ENCODE measurements at places on chromosomes 4 and X. TPM values are rescaled to one million over a fixed set of nuclear protein-coding genes. Genes with fewer than 3 reads are reported as not detected.

- no peak overlapping the region for H3K27ac ChIP-seq
- H3K4me1 ChIP-seq, result peaks cover 7% of the 10 kb centered on the region
Measured at GRCh38 chrX:39645178-39645895, 452.4 kb downstream of the BCOR start.

- no peaks in the 10 kb centered on the region for H3K36me3 ChIP-seq
- DNase-seq, result no peak
- H3K27ac ChIP-seq, result no peak overlapping the region
- H3K4me3 ChIP-seq, result no peak overlapping the region
- peaks cover 5% of the 10 kb centered on the region for H3K4me1 ChIP-seq
Measured at GRCh38 chr4:97498875-97499274, 644.4 kb downstream of the STPG2 start.

GRCh38 chr4:186932631-186933187, 209.1 kb upstream of the FAT1 start:
- H3K4me1 ChIP-seq, result no peaks in the 10 kb centered on the region
- no peak for DNase-seq
- H3K27me3 ChIP-seq, result no peaks in the 10 kb centered on the region
- peaks cover 9% of the 10 kb centered on the region for H3K36me3 ChIP-seq

PABPC1L2B gene
- total RNA-seq, result 1.8 TPM

- H3K36me3 ChIP-seq, result no peaks in the 10 kb centered on the region
- no peaks in the 10 kb centered on the region for H3K4me1 ChIP-seq
- no peak overlapping the region for H3K27ac ChIP-seq
- H3K4me3 ChIP-seq, result no peak overlapping the region
Measured at GRCh38 chrX:3777416-3777815, 64.0 kb upstream of the PRKX start.

- peaks cover 18% of the 10 kb centered on the region for H3K36me3 ChIP-seq
- no peaks in the 10 kb centered on the region for H3K4me1 ChIP-seq
- H3K4me3 ChIP-seq, result no peak overlapping the region
- no peaks in the 10 kb centered on the region for H3K27me3 ChIP-seq
Measured at GRCh38 chr4:1357356-1358248, 10.6 kb downstream of the UVSSA start.

DNA sequence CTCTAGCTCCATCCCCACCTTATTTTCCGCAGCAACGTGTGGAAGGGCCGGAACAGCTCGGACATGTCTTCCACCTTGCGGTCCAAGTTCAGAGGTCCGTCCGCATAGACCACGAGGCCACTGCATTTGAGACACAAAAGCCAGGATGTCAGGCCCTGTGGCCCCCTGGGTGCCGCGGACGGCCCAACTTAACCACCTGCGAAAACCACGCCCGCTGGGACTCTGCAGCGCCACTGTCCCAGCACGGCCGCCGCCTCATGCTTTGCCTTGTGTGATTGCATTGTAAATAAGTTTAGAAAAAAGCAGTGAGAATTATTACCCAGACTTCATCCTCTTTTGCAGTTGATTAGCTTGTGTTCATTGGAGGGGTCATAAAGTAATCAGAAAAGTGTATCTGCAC, 58.2 kb upstream of the MXD4 start:
- H3K36me3 ChIP-seq, result no peaks in the 10 kb centered on the region
- H3K27ac ChIP-seq, result no peak overlapping the region
- no peak for DNase-seq
- H3K27me3 ChIP-seq, result no peaks in the 10 kb centered on the region

PPP4R3C gene
- not detected for total RNA-seq

GRCh38 chrX:65586491-65586890, 51.9 kb upstream of the LAS1L start:
- no peak overlapping the region for H3K27ac ChIP-seq
- 0 out of 2 replicates have a peak, but pooled peaks cover 1% of the 10 kb centered on the region for H3K36me3 ChIP-seq
- no peaks in the 10 kb centered on the region for H3K27me3 ChIP-seq
- H3K4me3 ChIP-seq, result no peak overlapping the region
- no peaks in the 10 kb centered on the region for H3K4me1 ChIP-seq

ARHGAP10 gene
- 7.8 TPM for total RNA-seq

SLC6A14 gene
- total RNA-seq, result not detected

DNA sequence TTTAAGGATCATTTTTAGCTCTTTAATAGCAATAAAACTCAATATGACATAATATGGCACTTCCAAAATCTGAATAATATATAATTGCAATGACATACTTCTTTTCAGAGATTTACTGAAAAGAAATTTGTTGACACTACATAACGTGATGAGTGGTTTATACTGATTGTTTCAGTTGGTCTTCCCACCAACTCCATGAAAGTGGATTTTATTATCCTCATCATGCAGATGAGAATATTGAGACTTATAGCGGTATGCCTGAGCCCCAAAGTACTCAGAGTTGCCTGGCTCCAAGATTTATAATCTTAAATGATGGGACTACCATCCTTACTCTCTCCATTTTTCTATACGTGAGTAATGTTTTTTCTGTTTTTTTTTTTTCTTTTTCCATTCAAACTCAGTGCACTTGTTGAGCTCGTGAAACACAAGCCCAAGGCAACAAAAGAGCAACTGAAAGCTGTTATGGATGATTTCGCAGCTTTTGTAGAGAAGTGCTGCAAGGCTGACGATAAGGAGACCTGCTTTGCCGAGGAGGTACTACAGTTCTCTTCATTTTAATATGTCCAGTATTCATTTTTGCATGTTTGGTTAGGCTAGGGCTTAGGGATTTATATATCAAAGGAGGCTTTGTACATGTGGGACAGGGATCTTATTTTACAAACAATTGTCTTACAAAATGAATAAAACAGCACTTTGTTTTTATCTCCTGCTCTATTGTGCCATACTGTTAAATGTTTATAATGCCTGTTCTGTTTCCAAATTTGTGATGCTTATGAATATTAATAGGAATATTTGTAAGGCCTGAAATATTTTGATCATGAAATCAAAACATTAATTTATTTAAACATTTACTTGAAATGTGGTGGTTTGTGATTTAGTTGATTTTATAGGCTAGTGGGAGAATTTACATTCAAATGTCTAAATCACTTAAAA, 15.3 kb downstream of the ALB start:
- H3K27ac ChIP-seq, result no peak overlapping the region
- no peak overlapping the region for H3K4me3 ChIP-seq
- H3K4me1 ChIP-seq, result no peaks in the 10 kb centered on the region
- no peaks in the 10 kb centered on the region for H3K27me3 ChIP-seq
- no peaks in the 10 kb centered on the region for H3K36me3 ChIP-seq

GRCh38 chrX:29746326-29746725, 469.0 kb upstream of the MAGEB2 start:
- no peak overlapping the region for H3K4me3 ChIP-seq
- H3K27ac ChIP-seq, result no peak overlapping the region
- no peak for DNase-seq
- H3K4me1 ChIP-seq, result no peaks in the 10 kb centered on the region

GRCh38 chr4:180589575-180589974, 1653.6 kb upstream of the TENM3 start:
- no peaks in the 10 kb centered on the region for H3K36me3 ChIP-seq
- H3K4me3 ChIP-seq, result no peak overlapping the region
- DNase-seq, result no peak
- H3K27me3 ChIP-seq, result no peaks in the 10 kb centered on the region
- H3K4me1 ChIP-seq, result no peaks in the 10 kb centered on the region

- H3K4me3 ChIP-seq, result no peak overlapping the region
- no peaks in the 10 kb centered on the region for H3K4me1 ChIP-seq
- no peak overlapping the region for H3K27ac ChIP-seq
Measured at GRCh38 chr4:129077326-129077725, 16.0 kb downstream of the SCLT1 start.
